ENCODE measurements at places on chromosomes 1 and 21.

DNA sequence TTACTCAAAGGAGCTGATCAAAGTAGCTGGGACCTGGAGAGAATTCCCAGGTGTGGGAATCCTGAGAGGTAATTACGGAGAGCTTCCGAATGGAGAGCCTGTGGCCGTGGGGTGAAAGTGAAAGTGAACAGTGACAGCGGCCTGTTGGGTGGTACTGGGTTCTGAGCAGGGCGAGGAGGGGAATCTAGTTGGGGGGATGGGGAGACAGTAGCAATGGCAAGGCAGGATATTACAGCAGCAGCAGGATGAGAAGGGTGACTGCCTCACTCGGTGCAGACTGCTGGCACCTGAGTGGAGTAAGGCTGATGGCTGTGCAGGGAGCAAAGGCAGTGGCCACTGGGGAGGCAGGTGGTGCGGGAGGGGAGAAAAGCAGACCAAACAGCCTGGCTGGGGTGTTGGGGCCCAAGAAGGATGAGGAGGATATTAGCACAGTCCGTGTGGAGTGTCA, 70.3 kb upstream of the PRDX6 start:
- no peak for DNase-seq

GRCh38 chr1:8875216-8875861, 3.1 kb downstream of the ENO1 start:
- no peak for DNase-seq

DNA sequence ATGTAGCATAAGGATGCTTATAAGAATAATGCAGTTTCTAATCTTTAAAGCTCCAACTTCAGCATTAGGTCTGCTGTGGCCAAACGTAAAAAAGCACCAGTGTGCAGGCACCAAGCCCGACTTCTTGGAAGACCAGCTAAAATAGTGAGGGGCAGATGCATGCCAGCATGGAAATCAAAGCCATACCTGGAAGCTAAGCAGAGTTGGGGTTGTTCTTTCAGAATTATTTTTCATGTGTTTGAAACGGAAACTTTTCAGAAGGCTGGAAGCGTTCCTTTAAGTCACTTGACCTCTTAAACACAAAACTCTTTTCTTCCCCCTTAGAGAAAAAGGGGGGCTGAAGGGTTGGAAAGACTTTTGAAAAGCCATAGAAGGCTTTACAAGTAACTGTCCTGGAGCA, 329.2 kb upstream of the C1orf87 start:
- no peak for DNase-seq

GRCh38 chr1:1132956-1133750, 17.3 kb upstream of the C1orf159 start:
- DNase-seq: no peak

- DNase-seq: peak; percentile 58
Measured at GRCh38 chr1:46244656-46245371, 2.7 kb upstream of the RAD54L start.
